Omental fat pad (tissue), 4 donors: ENCODE measurements at places on chromosomes 2 and 18. TPM values are rescaled to one million over a fixed set of nuclear protein-coding genes. Genes with fewer than 3 reads are reported as not detected.

DNA sequence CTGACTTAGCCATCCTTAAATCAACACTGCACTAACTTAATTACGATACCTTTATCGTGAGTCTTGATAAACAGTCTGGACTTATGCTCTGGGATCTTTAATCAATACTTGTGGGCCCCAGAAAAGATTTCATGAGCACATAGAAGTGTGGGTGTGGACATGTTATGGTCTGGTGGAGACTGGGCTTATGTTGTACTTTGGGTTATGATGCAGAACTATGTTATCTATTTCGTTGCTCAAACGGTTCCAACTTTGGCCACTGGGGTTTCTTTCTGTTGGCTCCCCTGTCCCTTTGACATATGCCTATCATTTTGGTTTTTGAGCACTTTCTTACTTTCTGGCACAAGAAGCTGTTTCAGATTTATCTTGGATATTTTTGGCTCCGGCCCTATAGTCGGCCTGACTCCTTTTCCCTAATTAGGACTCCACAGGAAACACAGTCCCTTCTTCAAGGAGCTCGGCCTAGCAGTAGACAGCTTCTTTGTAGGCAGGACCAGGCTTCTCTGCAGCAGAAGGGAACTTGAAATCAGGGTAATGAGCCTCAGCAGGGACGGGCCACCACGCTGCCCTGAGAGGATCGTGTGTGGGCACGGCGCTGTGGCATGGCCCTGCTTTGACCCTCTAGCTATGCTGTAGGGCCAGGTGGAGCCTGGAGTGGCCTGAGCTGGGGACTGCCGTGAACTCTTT is 54.6 kb upstream of the TXNDC2 start:
- DNase-seq = no peak

DNA sequence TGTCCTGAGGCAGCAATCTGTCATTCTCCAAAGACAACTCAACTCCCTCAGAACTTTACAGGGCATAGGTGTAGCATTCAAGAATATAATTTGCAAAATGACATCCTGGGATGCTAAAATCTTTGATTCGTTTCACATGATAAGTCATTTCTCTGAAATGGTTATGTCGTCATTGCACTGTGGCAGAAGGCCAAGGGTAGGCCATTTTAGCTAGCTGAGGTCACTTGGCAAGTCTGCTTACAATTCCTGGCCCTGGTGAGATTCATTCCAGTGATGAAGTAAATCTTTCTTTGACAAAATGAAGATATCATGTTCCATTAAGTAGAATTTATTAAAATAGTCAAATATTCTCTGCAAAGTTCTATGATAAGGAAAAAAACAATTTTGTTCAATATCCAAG is 1410.3 kb upstream of the LRRTM1 start:
- no peak for DNase-seq

DNA sequence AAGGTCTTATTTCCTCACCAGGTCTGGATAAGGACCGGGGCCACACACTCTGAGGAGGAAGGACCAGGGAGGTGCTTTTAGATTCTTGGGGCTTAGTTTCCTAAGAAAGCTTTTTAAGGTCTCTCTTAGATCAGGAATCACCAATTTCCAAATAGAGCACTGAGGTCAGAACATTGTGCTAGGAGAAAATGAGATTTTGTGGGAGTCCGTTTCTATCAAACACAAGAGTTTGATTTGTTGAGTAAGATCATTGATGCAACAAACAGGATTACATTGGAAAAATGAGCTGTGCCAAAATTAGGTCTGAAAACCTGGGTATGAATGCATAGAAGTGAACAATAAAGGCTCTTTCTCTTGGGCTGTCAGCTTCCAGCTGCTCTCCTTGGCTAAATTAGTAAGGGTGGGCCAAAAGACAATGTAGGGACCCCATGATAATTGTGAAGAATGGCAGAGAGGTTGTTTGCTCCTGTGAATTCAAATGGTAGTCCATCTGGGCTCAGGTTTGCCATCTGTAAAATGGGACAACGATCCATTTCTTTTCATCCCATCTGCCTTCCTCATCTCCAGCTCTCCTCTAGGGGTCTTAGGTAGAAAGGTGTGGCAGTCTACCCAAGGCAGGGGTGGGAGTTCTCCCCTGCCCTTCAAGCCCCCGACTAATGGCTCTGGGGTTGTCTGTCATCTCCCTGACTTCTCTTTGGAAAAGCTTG is 20.0 kb downstream of the IGFBP2 start:
- no peak for DNase-seq

GRCh38 chr2:160015746-160016145 is 46.7 kb downstream of the PLA2R1 start:
- no peak for DNase-seq

Gene CHN1
- total RNA-seq = 7.7 TPM

Gene PHLPP1
- total RNA-seq = 11.1 TPM

Gene SCYGR6
- not detected for total RNA-seq
